Stimulated activated CD8-positive, alpha-beta memory T cell treated with anti-CD3 and anti-CD28 coated beads, Interleukin-7, amount 100 ng/mL, for 4 hours (primary cell): ENCODE measurements at places on chromosomes 11 and 22.

GRCh38 chr22:34886391-34886790 is 179.6 kb upstream of the ISX start:
- no peak for DNase-seq

DNA sequence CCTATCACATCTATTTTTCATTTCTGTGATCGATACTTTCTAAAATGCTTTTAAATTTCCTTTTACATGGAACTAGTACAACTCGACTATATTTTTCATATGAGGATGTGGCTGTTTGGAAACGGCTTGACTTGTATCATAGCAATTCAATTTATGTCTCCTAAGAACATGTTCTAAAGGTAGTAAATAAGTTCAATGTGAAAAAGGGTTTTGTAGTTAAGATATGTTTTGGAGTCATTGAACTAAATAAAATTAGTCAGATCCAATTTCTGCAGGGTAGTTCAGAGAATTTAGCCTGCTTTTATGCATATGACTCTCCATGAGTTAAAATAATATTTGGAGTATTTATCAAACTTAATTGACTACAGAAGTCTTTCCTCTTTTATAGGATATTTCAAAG is 1121.4 kb downstream of the LRRC4C start:
- no peak for DNase-seq

DNA sequence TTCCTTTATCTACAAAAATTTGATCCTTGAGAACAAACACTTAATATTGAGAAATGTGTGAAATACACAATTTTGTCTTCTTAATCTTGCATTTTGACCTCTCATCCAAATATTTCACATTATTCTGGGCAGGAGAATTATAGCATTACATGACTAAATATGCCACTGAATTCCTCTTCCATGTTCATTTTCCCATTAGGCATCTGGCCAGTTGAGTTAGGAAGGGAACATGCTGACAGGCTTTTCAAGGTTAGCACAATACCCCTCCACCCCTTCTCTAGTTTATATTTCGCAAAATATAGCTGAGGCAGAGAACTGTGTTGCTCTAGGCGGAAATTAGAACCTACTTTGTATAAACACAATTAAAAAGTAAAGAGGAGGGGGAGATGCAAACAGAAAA is 271.7 kb upstream of the ZC3H12C start:
- no peak for DNase-seq

- no peak for DNase-seq
Observed at GRCh38 chr11:60918939-60919265, 4.9 kb downstream of the TMEM109 start.

DNA sequence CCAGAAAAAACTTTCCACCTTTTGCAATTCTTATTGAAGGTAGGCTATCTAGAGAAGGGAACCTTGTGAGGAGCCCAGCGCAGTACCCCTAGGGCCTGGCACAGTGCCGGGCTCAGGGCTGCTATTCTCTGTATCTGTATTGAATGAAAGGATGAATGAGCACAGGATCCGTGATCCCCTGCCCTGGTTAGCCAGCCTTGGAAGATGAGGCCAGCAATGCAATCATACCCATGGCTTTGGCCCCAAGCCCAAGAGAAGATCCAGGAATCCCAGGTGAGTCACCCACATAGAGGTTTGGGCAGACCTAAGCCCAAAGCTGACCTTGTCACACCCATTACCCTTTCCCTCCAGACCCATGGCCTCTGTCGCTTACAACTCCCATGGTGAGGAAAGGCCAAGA is 92.5 kb upstream of the CD82 start:
- no peak for DNase-seq

- no peak for DNase-seq
Observed at GRCh38 chr11:43269254-43269918, 42.4 kb upstream of the API5 start.

DNA sequence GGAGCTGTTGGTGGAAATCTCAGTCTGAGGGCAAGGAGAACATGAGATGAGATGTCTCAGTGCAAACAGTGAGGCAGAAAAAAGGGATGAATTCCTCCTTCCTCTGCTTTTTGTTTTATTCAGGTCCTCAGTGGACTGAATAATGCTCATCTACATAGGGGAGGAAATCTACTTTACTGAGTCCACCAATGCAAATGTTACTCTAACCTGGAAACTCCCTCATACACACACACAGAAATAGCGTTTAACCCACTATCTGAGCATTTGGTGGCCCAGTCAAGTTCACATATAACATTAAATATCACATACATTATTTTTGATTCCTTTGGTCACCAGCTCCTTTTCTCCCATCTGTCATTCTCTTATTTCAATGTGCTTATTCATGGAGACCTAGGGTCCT is 418.8 kb downstream of the TMEM135 start:
- no peak for DNase-seq

GRCh38 chr11:2146051-2146450 is 6.9 kb upstream of the IGF2 start:
- DNase-seq: no peak

- DNase-seq: no peak
Observed at GRCh38 chr11:8658321-8659057, 24.0 kb downstream of the TRIM66 start.

- DNase-seq: no peak
Observed at GRCh38 chr11:1354125-1354938, 35.4 kb upstream of the BRSK2 start.

- no peak for DNase-seq
Observed at GRCh38 chr11:3989921-3990290, 104.7 kb upstream of the RRM1 start.

DNA sequence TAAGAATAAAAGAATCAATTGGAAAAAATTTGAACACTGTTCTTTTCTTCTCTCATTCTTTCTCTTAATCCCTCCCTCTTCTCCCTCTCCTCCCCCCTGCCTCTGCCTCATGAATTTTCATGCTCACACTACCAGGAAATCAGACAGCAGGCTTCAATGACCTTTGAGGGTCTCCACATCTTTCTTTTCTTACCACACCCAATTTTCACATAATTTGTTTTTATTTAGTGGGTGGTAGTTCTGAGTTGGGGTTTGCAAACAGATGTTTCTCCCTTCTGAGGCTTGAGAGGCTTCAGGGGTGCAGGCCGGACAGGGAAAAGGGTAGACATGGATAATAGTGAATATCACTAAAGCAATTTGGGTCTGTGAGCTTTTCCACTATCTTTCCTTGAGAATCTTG is 95.5 kb downstream of the SPATA19 start:
- DNase-seq: no peak

GRCh38 chr11:96967616-96968015 is 577.8 kb downstream of the JRKL start:
- no peak for DNase-seq

DNA sequence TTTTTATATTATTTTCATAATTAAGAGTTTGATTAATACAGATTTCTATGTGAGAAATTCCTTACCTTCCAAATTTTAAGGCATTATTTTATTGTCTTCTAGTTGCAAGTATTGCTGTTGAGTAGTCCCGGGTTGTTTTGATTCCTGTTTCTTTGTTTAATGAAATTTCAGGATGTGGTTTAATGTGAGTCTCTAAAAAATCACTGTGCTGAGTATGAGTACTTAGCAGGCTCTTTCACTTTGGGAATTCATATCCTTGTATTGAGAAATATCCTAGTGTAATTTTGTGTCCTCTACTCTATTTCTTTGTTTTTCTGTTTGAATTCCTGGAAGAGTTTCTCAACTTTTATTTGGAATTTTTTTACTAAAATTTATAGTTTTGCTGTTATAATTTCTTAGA is 113.2 kb downstream of the TMEM135 start:
- DNase-seq: no peak

GRCh38 chr11:131229221-131229620 is 141.2 kb upstream of the NTM start:
- DNase-seq: no peak

DNA sequence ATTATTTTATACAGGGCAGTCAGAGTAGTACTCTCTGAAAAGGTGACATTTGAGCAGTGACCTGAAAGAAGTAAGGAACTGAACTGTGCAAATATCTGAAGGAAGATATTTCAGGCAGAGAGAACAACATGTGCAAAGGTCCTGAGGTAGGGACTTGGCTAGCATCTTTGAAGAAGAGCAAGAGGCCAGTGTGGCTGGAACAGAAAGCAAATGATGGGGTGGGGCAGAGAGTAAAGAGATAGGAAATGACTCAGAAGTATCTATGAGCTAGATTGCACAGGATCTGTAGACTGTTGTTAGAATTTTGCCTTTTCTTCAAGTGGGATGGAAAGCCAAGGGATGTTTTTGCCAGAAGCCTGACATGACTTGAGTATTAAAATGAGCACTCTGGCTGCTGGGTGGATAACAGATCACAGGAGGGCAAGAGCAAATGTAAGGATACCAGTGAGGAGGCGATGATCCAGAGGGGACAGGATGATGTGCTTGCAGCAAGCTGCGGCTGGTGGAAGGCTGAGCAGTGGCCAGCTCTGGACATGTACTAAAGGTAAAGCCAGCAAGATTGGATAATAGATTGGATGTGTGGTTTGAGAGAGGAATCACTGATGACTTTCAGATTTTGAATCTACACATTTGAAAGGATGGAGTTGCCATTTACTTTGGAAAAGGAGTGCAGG is 33.2 kb upstream of the TTC12 start:
- DNase-seq: no peak

GRCh38 chr22:19404676-19405075 is 26.9 kb downstream of the HIRA start:
- no peak for DNase-seq

- no peak for DNase-seq
Observed at GRCh38 chr11:34601085-34601444, 19.8 kb upstream of the EHF start.
